SHP77 treated with DMSO at 0.1 percent for 48 hours (cell line): ENCODE measurements at places on chromosomes 6 and 20.

GRCh38 chr6:70708448-70708847, 40.8 kb downstream of the SMAP1 start:
- no peak for DNase-seq

GRCh38 chr20:5416086-5416485, 99.3 kb upstream of the PROKR2 start:
- DNase-seq: no peak

DNA sequence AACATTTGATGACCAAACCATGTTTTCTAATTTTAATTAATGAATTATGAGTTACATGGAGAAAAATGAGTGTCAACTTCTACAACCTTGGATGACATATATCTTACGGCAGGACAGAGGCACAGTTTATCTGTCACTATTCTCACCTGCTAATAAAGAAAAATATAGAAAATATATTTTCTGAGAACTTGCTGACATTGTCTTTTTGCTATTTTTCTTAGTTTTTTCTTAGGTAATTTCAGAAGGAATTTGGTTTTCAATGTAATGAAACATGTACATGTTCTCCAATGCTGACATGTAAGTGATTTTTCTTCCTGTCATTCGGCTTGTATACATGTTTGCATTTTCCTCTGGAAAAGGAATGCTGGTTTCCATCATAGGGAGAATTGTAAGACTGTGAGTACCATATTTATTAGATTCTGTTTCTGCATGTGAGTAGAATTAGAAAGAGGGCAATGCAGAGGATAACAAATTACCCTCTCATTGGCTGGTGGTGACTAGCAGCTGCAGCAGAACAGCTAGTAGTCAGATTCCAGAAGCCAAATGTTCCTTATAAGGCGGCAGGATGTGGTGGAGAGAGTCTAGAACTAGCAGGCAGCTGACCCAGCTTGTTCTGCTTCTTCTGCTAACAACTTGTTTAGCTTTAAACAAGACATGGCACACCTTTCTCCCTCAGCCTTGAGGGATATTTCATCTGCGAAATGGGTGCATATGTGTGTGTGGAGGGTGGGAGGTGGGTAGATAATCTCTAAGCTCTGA, 132.8 kb upstream of the SPACA1 start:
- DNase-seq: no peak

DNA sequence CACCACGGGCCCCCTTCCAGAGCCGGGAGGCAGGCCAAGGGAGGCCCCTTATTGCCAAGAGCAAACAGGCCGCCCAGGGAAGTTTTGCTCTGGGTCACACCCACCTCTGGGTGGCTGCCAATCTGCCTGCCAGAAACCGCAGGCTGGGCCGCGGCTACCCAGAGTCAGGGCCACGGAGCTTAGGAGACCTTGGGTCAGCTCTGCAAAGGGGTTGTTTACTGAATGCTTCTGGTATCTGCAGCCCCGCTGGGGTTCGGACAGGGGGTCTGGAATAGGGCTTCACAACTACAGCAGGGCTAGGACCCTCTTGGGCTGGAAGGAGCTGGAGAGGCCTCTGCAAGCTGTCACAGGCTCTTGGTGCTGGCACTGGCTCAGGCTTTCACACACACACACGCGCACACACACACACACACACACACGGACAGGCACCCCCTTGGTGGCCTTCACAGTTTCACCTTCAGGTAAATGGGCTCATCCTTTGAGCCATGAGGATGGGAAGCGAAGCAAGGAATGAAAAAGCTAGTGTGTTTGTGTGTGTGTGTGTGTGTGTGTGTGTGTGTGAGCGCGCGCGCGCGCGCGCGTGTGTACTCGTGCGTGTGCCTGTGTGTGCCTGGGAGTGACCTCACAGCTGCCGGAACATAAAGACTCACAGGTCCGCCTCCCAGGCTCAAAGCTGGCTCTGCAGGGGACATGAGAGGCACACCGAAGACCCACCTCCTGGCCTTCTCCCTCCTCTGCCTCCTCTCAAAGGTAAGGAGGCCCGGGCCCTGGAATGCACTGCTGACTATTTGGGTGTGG, at the start of gene CCN5:
Gene CCN5 (plus strand): TSS at position 669 of the 798 bp plus-strand sequence. CDS start 22 bp downstream, at position 691.
- no peak for DNase-seq

GRCh38 chr6:8361259-8361658, 74.1 kb downstream of the SLC35B3 start:
- DNase-seq: no peak

GRCh38 chr6:100001915-100002388, 7.9 kb upstream of the MCHR2 start:
- peak; percentile 21 for DNase-seq

DNA sequence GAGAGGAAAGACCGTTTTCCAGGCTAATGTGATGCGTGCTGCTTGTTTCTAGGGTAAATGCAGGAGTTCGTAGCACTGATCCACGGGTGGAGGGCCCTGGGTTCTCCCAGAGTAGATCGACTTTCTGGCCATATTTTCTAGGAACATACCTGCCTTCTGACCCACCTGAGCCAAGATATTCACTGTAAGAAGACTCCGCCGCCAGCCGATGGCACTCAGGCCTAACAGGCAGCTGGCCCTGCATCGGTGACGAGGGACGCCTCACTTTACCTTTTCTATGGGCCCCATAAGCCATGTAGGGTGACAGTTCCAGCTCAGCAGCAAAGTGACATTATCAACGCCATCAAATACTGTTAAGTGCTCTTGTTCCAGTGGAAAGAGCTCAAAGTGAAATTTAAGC, 30.2 kb upstream of the FRMD1 start:
- DNase-seq: no peak

GRCh38 chr20:42391807-42392206, 773.6 kb upstream of the CHD6 start:
- DNase-seq: no peak

DNA sequence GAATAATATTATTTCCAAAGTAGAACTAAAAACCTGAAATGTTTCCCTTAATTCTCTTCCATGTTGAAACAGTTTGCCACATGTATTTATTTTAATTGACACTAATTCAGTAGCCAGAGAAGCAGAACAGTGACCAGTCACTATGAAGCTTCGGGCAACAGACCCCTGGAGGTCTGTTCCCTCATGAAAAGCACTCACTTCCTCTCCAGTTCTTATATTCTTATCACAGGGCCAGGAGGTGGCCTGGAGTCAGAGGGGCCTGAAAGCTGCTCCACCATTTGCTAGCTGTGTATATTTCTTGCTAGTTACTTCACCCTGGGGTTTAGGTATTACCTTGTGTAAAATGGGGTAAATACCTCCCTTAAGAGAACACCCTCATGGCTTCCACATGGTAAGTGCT, 49.1 kb downstream of the MAP7 start:
- DNase-seq: no peak

DNA sequence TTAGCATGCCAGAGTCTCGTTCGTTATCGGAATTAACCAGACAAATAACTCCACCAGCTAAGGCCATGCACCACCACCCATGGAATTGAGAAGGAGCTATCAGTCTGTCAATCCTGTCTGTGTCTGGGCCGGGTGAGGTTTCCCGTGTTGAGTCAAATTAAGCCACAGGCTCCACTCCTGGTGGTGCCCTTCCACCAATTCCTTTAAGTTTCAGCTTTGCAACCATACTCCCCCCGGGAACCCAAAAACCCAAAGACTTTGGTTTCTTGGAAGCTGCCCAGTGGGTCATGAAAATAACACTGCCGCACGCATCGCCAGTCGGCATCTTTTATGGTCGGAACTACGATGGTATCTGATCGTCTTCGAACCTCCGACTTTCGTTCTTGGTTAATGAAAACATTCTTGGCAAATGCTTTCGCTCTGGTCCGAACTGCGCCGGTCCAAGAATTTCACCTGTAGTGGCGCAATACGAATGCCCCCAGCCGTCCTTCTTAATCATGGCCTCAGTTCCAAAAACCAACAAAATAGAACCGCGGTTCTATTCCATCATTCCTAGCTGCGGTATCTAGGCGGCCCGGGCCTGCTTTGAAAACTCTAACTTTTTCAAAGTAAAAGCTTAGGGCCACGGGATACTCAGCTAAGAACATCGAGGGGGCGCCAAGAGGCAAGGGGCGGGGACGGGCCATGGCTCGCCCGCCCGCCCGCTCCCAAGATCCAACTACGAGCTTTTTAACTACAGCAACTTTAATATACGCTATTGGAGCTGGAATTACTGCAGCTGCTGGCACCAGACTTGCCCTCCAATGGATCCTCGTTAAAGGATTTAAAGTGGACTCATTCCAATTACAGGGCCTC, 1958.5 kb upstream of the DEFB115 start:
- DNase-seq: no peak

- no peak for DNase-seq
These were observed 10.6 kb upstream of the SIRPD start for GRCh38 chr20:1568163-1568490.

DNA sequence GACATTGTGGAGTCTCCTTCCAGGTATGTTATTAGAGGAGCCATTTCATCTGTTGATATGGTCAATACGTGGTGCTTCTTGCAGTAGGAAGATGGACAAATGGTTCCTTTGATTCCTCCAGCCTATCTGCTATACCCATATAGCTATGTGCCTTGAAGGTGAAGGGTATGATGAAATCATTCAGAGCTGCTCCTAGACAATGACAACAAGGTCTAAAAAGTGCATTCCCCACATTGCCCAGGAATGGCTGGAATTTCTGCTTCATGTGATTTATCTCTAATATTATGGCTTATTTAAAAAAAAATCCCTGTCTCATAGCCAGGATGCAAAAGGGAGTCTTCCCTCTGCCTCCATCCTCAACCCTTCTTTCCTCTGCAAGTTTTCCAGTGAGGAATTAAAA, 14.1 kb downstream of the DAAM2 start:
- no peak for DNase-seq

GRCh38 chr6:80145509-80145908, 39.0 kb downstream of the BCKDHB start:
- no peak for DNase-seq

- peak; percentile 71 for DNase-seq
These were observed 103.3 kb downstream of the FIG4 start for GRCh38 chr6:109794201-109794923.

DNA sequence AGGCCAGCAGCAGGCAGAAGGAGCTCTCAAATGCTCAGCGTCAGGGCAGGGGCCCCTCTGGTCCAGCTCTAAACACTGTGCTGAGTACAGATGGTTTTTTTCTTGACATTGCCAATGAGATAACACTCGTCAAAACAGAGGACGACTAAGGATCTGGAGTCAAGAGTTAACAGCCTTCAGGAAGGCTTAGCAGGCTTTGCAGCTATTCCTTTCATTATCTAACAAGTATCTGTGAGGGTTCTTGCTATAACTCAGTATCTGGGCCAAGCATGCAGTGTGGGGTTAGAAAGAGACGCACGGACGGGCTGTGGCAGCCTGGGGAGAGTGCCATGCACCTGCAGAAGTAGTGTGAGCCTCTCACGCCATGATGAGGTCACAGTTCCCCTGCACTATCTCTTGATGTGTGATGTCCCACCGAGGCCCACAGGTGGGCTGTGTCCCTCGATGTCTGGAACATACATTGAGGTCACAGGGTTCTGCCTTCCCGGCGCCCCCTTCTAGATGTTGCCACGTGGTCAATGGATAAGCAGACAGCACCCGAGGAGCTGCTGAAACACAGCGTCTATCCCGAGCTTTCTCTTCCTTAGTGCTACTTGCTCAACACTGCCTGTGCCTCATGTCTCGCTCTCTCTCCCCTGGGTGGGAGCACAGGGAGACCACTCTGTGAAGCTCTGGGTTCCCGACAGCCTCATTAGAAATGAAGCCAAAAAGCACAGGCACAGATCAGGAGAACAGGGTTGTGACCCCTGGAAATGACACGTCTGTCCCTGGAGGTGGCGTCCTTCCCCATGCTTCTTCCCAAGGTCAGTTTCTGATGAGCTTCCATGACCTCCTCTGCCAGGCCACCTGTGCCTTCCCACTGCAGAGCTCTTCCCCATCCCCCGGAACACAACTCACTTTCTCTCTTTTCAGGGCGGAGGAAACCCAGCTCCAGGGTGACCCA, 85.5 kb upstream of the RPS6KA2 start:
- DNase-seq: no peak

DNA sequence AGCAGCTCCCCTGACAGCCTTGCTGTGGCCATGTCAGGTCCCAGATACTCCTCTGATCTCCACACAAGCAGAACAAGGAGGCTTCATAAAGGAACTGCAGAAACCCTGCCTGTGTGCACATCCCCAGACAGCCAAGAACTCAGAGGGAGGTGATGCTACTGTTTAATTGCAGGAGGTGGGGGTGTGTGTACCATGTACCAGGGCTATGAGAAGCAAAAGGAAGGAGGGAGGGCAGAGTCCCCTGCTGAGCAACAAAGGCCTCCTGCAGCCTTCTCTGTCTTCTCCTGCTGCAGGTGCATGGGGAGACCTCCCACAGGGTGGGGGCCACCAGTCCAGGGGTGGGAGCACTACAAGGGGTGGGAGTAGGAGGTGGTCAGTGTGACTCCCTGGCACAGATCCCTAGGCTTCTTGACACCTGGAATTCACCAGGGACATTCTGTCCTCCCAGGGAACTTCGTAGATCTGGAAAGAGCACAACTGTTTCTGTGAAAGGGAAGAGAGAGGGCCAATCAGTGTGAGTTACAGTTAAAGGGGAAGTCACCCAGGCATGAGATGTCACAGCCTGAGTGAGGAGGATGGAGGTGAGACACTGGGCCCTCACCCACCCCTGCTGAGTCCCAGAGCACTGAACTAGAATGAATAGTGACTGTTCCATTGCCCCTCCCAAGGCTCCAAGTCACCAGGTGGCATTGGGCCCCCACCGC, 2.8 kb downstream of the CST2 start:
- no peak for DNase-seq

GRCh38 chr6:28537509-28538140, 11.9 kb downstream of the GPX5 start:
- no peak for DNase-seq

GRCh38 chr6:11331111-11331510, 98.6 kb upstream of the NEDD9 start:
- no peak for DNase-seq

- no peak for DNase-seq
These were observed 66.4 kb upstream of the FABP7 start for GRCh38 chr6:122713138-122713537.

DNA sequence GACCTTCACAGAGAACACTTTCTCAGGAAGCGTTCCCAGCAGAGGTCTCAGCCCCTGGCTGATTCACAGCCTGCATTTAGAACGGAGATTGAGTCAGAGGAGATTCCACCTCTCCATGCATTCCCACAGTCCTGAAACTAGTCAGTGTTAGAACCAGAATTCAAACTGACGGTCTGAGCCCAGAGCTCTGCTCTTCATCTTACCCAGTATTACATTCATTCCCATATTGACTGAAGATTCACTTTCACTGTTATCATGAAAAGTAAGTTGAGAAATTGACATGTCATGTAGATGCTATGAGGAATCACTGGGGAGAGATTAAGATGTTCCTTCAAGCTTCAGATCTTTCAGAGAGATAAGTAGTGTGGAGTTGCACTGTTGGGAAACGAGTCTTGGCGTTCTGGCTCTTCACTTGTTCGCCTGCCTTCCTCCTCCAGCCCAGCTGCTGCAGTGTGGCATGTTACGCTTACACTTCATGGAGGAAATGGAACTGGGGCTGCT, 28.3 kb downstream of the MAS1 start:
- no peak for DNase-seq

DNA sequence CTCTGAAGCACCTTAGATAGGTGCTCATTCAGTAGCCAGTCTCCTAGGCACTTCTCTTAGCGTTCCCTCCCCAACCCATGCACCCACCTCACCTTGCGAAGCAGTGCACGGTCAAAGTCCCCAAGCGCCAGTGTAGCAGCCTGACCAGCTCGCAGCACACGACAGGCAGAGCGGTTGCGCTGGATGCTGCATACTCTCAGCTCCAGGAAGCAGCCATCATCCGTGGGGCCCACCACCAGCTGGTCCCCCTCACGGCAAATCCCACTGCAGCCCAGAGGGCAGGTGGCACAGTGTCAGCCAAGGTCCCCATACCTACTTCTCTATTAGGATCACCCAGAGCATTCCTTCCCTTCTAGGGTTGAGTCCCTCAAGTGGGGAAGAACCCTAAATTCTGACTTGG, 6.5 kb downstream of the GTPBP2 start:
- no peak for DNase-seq

- DNase-seq: peak; percentile 64
These were observed 66.3 kb downstream of the YTHDF1 start for GRCh38 chr20:63149531-63150192.
